ENCODE measurements at places on chromosomes 4 and X. TPM values are rescaled to one million over a fixed set of nuclear protein-coding genes. Genes with fewer than 3 reads are reported as not detected.

The CT55 gene
- not detected for total RNA-seq

The AGTR2 gene
- not detected for total RNA-seq

The CXXC4 gene
- total RNA-seq: 1.8 TPM

The CC2D2A gene
- total RNA-seq: 11.1 TPM

The SSX2 gene
- total RNA-seq: not detected

The RHOXF1 gene
- not detected for total RNA-seq

The NSUN7 gene
- 26.3 TPM for total RNA-seq
